ENCODE measurements at places on chromosomes 5 and 9. TPM values are rescaled to one million over a fixed set of nuclear protein-coding genes. Genes with fewer than 3 reads are reported as not detected.

GRCh38 chr9:96241391-96241809 lies 60.6 kb downstream of the HSD17B3 start:
- no peak for DNase-seq

Gene KCNN2
- 2.9 TPM for total RNA-seq

- no peak for DNase-seq
Observed at GRCh38 chr5:72687288-72687687, 129.2 kb upstream of the TNPO1 start.

DNA sequence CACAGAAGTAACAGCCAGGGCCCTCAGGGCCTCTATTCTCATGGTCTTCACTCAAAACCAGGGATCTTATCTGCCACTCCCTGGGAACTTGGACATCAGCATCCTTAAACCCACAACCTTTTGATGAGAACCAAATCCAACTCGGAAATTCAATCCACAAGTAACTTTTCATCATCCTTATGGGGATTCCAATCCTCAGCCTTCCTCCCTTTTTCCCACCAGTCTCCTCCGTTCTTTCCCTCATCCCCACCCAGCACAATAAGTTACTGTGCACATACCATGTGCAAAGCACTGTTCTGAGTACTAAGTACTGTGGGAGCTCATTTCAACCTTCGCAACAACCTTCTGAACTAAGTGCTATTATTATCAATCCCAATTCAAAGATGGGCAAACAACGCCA lies 17.0 kb downstream of the GOLPH3 start:
- no peak for DNase-seq

Gene DNAI1
- total RNA-seq = not detected

Gene BARHL1
- total RNA-seq = not detected

GRCh38 chr5:135365281-135365680 lies 33.8 kb downstream of the MACROH2A1 start:
- no peak for DNase-seq

DNA sequence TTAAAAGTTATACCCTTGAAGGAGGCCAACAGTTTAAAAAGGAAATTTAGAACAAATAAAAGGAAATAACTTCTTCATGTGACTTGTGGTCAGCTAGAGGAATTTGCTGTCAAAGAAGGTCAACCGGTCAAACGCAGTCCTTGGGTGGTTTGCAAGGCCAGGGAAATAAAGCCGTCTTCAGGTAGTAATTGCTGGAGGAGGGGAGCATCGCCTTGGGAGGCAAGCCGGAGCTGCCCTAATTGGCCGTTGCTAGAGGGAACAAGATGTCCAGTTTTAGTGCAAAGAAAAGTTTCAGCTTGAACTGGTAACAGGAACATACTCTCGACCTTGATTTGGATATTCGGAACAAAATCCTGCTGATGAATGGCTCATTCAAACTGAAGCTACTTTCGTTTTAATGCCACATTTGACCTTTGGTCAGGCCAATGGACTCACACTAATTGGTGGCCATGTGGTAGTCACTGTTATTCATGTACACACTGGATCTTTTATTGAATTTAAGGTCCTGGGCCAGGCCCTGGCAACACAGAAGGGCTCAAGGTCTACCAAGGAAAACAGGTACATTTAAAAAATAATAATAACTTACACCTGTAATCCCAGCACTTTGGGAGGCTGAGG lies 47.0 kb upstream of the MYO10 start:
- no peak for DNase-seq

- no peak for DNase-seq
Observed at GRCh38 chr5:109706095-109706494, 16.4 kb downstream of the MAN2A1 start.

Gene CEP120
- 5.3 TPM for total RNA-seq

Gene CCDC171
- 0.57 TPM for total RNA-seq

- no peak for DNase-seq
Observed at GRCh38 chr9:31347082-31347617, 1037.3 kb upstream of the ACO1 start.

Gene MOB3B
- total RNA-seq = 1.1 TPM

Gene GABRA6
- total RNA-seq = not detected

- DNase-seq = no peak
Observed at GRCh38 chr5:114316167-114316566, 45.7 kb upstream of the KCNN2 start.

DNA sequence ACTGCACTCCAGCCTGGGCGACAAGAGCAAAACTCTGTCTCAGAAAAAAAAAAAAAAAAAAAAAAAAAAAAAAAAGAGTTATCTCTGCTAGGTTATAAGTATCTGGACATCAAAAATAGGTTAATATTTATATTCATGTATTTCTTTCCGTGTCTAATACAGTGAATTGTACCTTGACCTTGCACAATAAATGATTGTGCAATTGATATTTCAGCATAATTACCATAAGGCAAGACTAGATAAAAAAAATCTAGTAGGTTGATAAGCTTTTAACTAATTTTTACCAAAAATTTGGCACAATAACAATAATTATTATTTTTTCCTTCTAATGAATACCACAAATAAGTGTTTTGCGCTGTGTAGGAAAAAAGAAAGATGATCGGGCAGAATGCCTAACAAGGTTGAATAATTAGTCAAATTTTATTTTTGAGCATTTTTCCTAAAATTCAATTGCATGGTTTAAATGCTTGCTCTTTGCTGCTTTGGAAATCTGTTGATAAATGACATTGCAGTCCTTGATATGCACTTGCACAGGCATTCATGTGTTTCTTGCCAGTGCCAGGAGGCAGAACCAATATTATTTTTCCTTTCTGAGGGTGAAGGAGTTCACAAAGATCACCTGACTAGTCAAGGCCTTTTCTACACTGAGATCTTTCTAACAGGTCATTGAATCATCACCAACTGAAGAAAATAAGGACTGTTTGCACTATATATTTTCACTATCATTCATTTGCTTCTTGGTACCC lies 127.5 kb downstream of the ARRDC3 start:
- no peak for DNase-seq

- DNase-seq = no peak
Observed at GRCh38 chr5:66757219-66757833, 161.1 kb downstream of the MAST4 start.

DNA sequence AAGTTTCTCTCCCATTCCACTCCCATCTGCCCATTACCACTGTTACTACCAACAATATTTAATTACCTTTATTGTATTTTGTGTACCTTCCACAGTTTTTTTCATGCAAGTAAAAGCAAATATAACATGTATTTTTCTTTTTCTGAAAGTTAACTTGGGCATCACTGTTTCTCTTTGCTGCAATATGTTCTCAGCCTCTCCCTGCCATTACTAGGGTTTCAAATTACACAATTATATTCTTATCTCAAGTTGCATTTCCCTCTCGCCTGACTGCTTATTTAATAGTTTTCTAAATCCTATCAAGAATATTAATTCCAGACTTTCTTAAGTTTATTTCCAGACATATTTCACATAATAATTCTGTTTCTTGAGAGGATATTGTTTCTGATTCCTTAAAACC lies 46.9 kb upstream of the GAS1 start:
- DNase-seq = no peak

GRCh38 chr5:96597438-96598020 lies 64.6 kb upstream of the CAST start:
- no peak for DNase-seq

- DNase-seq = no peak
Observed at GRCh38 chr9:128369024-128369706, 2.0 kb upstream of the URM1 start.

Gene BRD9
- 22.1 TPM for total RNA-seq

Gene MARVELD2
- total RNA-seq = 0.10 TPM

GRCh38 chr9:71791875-71792274 lies 23.6 kb upstream of the CEMIP2 start:
- no peak for DNase-seq
